CD4-positive, alpha-beta T cell treated with Interferon alpha-2 for 1 hour (primary cell): ENCODE measurements at places on chromosomes 12 and 14.
A peak's percentile ranks its signal among the peaks of the same experiment; 100 is the strongest.

DNA sequence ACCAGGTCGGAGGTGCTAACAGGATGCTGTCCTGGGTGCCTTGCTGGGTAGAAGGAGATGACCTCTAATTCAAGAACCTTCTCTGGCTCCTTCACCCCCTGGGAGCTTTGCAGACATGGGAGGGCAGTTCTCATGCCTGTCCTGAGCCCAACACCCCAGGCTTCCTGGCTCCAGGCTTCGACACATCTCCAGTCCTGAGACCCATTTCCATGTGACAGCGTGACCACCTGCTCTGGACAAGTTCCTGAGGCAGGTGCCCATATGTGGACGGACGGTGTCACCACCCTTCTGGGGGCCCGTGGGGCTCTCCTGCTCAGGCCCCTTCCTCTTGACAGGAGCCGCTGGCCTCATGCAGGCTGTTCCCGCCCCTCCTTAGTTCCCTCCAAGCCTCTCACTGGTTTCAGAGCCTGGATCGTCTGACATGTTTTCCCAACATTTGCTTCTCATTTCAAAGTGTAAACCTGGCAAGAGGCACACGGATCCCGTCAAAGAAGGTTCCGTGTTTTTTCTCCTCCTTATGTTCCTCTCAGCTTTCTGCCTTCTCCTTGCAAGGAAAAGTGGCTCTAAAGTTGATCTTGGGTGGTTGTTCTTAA lies 291.9 kb upstream of the RTL1 start:
- DNase-seq, result no peak

GRCh38 chr12:117580718-117581062 lies 219.3 kb upstream of the NOS1 start:
- no peak for DNase-seq

- no peak for DNase-seq
Measured at GRCh38 chr14:68979722-68980451, 785 bp upstream of the ACTN1 start.

DNA sequence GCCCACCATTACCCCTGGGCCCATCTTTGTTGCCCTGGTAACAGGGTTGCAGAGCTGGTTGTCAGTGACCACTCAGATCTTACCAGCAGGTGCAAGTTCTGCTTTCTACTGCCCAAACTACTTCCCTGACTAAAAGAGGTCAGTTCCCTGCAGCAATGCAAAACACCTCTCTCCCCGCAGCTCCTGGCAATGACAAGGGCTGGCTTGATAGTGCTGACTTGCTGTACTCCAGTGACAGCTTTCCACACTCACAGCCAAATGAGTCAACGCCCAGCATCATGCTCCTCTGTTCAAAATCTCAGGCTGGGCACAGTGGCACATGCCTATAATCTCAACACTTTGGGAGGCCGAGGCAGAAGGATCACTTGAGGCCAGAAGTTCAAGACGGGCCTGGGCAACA lies 90.6 kb downstream of the CIT start:
- no peak for DNase-seq

DNA sequence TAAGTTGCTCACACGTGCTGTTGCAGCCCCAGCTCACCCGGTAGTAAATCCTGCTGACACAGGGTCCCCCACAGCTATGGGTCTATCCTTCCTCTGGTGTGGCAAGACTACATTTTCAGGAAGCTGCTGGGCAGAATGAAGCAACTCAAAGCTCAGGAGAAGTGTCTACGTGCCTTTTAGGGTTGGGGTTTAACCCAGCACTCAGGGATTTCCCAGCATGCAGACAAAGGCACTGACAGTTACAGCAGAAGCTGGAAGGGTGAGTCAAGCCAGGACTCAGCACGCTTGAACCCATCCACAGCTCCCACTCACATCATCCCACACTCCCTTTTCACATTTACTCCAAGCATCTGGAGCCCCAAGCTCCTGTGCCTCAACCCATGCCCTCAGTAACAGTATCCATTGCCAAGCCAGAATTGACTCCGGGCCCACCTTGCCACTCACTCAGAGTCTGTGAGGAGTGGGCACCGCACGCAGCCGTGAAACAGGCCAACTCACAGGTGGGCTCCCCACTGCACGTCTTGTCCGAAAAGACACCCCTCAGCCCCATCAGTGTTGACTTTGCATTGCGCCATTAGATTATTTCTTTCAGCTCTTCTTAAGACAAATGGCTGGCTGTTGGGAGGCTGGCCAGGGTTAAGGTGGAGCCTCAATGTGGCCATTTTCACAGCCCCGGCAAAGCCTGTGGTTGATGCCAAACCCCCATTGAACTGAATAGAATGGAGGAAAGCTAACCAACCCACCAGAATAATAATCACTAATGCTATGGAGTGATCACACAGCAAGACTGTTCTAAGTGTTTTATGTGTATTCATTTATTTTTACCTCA lies 59.6 kb downstream of the ZFP36L1 start:
- no peak for DNase-seq

DNA sequence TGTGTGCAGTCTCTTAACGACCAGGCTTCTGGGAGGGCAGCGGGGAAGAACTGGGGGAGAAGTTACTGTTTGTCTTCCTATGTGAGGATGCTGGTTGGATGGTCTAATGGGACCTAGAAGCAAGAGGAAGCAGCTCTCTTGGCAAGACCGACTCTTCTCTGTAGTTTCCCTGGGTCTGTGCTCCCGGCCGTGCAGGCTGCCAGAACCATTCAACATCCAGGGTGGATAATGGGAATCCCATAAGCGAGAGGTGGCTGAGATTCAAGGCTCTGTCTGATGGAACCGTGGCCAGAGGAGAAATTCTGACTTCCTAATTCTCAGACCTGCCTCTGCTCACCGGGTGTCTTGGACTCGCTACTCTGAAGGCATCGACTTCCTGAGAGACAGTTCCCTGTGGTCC lies 561.0 kb upstream of the TBX3 start:
- no peak for DNase-seq

DNA sequence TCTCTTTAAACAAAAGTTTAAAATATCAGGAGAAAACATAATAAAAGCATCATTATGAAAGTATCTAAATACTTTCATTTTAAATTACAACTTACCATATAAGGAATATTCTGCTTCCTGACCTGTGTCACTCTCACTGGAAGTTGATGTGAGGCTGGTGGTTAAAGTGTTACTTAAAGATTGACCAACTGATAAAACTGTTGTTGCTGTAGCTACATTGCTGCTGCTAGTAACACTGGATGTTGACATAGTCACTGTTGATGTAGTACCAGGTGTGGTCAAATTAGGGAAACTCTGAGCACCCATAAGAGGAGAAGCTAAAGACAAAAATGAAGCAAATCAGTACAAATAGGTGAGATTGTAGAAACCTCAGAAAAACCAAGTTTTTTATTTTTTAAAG lies 79.9 kb downstream of the HECTD1 start:
- peak; percentile 42 for DNase-seq

DNA sequence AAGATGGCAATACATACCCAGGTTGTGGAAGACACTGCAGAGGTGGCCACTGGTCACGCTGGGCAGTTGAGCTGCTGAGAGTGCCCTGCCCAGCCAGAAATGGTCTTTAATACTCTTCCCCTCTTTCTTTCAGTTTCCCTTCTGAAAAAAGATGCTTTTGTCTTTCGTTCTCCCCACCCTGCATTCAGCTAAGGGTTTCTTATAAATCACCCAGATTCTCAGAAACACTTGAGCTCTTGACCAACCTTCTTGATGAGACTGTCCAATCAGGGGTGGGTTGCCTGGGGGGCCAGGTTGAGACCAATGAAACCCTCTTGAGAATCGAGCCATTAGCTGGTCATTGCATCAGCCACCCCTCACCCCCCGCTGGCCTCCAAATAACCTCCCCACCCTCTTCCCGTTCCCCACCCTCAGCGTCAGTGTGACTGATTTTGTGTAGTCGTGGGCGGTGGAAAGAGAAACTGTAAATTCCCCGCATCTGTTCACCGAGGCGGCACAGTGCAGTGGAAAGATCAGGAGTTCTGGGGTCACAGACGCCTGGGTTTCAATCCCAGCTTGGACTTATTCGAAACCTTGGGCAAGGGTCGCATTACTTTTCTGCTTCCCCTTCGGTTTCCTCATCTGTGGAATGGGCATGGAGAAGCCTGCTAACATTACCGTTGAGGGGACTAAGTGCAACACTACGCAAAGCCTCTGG lies 52.3 kb downstream of the SLC25A47 start:
- DNase-seq, result peak; percentile 81

GRCh38 chr14:27672047-27672446 lies 1074.2 kb upstream of the NOVA1 start:
- DNase-seq, result no peak

DNA sequence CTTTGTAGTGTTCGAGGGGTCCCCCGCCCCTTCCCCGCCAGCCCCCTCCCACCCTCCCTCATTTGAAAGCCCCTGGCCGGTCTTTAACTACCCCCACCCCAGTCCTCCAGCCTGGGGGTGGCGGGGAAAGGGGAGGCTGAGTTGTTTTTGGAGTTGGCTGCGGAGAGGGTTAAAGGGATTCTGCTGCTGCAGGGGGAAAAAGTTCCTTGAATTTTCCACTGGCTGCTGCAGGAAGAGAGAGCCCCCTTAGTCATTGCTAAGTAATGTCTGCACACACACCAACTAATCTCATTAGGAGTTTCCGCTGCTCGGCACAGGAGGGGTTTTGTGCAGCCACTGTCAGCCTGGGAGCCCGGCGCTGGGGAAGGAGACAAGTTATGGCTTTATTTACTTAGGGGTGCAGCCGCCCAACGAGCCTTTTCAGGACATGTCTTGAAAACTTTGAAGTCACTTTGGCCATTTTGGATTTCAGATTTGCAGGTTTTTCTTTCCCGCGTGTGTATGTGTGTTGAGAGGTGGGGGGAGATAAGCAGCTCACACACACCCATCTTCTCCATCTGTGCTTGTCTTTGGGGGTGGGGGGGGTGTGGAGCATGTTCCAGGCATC lies 1.8 kb downstream of the ELK3 start:
- peak; percentile 31 for DNase-seq

GRCh38 chr12:2382370-2383155 lies 329.8 kb downstream of the CACNA1C start:
- DNase-seq, result no peak

DNA sequence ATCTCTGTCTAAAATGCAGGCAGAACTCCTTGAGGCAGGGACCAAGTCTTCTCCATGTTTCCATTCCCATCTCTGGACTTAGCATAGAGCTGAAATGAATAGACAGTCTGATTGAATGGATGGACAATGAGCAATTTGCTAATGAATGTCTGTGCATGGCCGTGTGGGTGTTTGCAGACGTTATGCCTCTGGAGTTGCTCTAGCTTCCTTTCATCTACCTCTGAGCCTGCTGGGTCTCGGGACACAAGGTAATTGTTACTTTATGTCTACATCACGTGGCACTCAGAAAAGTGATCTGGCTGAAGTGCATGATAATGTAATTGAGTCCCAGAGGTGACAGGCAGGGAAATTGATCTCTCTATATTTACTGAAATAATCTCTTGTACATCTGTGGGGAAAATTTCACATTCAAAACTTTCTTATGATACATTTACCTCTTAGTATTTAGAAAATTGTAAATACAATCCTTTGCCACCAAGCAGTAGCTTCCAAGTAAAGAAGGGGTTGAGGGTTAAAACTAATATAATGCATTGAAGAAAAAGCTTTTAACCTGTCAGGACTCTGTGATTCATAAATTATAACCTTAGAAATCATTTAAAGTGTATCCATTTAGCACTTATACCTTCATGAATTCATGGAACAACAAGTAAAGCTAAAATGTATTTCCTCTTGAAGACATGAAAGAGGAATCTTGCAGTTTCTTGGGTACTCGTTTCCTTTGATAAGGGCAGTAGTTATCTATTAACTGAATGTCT lies 424.1 kb downstream of the APAF1 start:
- no peak for DNase-seq

DNA sequence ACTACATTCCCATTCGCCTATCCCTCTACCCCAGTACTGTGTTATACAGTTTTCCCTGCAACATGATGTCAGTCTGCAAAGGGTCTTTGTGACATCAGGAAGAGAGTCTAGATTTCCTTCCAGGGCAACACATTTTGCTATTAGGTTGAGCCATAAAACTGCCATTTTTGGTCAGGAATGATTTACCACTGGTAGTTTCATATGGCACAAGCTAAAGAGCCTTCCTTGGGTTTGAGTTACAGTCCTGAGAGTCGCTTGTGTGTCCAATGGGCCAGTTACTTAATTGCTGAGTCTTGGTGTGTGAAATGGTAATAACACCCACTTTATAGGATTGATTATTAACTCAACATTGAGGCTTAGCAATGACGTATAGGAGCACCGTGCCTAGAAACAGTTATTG lies 22.6 kb upstream of the AMIGO2 start:
- DNase-seq, result no peak

GRCh38 chr12:59823567-59823966 lies 227.7 kb downstream of the SLC16A7 start:
- no peak for DNase-seq

DNA sequence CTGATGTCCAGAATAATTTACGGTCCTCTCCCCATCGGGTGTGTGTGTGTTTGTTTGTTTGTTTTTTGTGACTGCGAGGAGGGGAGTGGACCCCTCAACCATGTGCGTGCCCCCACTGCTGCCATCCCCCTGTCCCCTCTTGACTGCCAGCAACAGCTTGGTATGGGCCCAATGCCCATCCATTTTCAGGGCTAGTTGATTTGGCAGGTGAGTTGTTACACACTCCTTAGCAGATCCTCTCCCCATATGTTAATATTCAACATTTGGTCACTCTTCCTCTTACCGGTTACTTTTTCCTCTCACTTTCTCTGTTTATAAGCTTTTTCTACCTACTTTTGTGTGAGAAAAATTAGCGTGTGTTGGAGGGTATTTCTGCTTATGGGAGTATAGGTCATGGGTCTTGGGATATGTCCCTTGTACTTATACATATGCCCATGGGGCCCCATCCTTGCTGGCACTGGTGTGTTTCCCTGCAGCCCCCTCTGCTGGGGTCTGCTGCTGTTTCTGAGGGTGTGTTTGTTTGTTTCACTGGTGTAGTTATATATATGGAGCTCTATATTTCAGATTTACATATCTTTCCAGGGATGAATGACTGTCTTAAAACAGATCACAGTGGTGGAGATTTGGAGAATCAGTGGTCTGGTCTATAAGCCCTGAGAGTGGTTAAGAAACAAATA lies 33.8 kb downstream of the ZFHX2 start:
- DNase-seq, result no peak

- DNase-seq, result no peak
Measured at GRCh38 chr12:89706551-89706950, 2.1 kb downstream of the ATP2B1 start.

- no peak for DNase-seq
Measured at GRCh38 chr14:67442139-67442906, 30.4 kb upstream of the PLEK2 start.

DNA sequence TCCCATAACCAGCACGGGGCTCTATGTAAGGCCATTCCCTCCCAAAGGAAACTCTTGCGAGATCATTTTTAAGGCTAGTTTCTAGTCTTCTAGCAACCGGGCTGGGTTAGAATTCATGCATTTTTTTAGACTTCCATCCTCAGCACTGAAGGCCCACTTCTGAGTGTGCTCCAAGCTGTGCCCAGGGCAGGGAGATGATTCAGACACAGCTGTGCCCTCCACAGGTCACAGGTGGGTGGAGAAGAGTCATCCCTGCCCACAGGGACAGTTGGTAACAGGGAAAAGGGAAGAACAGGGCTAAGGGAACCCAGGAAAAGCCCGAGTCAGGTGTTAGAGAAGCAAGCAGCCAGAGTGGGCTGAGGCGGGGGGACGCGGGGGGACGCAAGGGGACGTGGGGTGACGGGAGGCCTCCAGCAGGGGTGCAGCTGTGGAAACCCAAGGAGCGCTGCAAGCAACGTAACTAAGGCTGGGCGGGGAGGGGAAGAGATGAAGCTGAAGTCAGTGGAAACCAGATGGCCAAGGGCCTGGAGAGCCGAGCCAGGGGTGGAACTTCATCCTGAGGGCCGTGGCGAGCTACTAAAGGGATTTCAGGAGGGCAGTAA lies 27.2 kb upstream of the PPP2R5C start:
- DNase-seq, result no peak

GRCh38 chr12:46493150-46493833 lies 120.7 kb upstream of the SLC38A2 start:
- no peak for DNase-seq
